Stimulated activated CD4-positive, alpha-beta T cell treated with anti-CD3 and anti-CD28 coated beads, Interleukin-1b, Interleukin-23, amount 100 ng/mL, for 1 hour (primary cell): ENCODE measurements at places on chromosomes 7 and 10.

DNA sequence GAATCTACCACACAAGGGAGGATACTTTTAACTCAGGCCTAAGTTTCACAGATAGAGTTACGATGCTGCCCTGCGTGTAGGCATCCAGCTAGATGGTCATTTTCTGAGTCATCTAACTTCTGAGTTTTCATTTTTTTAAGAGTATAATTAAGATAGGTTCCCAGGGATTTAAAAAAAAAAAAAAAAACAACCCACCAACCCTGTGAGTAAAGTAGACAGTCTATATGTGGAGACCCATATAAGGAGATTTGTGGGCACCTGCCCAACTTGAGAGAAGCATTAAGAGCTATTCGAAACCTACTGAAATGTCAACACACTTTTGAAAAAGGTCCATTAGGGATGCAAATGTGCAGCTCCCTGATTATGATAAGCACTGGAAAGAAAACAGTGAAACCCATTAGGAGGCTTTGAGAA, 257.3 kb downstream of the TRIL start:
- DNase-seq: no peak

DNA sequence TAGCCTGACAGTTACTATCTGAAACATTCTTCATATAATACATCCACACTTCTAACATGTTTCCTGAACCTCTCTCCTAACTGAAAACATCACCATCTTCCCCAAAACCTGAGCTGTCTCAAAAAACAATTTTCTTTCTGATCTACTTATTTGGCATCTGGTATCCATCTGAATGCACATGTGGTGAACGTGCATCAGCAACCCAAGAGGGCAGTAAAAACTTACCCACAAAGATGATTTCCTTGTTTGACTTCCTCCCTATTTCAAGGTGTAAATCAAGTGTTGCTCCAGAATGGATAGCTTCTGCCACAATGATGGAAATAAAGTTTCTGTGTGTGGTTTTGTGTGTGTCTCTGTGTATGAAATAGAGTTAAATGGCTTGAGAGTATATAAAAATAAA, 500.4 kb downstream of the MAGI2 start:
- DNase-seq: no peak

DNA sequence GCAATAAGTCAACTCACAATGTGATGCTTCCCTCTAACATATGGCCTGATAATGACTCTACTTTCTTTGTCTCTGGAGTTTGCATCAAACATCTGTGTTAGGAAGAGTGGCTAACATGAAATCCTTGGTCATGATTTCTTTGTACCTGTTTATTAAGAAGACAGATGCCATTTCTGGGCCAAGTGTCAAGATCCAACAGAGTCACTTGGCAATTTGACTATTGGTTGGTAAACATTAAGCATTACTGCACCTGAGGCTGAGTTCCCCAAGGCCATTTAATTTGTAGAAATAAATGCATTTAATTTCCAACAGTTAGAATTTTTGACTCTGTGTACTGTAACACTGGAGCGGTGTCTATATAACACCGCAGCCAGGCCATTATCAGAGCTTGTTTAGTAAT, 403.7 kb downstream of the GALNT17 start:
- no peak for DNase-seq

DNA sequence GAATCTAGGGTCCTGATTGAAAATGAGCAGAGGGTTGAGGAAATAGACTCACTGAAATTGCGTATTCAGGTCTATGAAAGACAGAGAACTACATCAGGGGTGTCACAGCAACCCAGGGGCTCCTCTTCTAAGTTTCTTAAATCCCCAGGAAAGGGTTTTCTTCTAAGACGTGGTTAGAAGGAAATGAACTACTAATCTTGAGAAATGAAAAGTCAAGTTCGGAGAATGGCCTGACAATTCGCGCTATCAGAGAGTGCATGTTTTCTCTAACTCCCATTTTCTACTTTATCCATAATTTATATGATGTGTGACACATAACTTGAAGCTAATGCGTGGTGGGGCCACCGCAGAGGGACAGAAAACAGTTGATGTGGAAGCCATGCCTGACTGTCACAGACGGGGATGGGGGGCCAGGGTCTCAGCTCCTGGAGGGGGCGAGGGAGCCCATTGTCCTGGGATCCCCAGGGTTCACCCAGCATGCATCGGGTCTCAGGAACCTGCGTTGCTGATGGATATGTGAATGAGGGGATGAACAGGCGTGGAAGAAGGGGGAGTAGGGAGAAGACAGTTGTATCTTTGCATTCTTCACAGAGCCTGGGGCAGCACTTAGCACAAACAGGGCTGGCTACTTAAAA, 86.3 kb downstream of the PTPRE start:
- no peak for DNase-seq

DNA sequence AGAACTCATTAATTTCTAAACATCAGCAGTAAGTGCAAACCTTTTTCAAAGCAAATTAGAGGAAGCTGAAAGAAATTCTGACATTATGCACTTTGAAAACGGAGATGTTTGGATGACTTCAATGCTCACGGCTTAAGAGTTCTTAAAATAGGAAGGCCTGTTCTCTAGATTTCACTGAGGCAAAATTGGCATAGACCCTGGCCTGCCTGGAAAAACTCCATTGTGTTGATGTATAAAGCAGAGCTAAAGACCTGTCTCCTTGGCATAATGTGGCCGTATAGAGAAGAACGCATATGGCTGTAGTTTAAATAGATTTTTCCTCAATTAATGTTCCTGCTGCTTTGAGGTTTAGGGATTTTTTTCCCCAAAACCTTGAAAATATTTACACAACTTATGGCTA, 24.5 kb upstream of the AGMO start:
- DNase-seq: no peak

GRCh38 chr10:117609095-117609795, 66.7 kb downstream of the EMX2 start:
- DNase-seq: no peak

DNA sequence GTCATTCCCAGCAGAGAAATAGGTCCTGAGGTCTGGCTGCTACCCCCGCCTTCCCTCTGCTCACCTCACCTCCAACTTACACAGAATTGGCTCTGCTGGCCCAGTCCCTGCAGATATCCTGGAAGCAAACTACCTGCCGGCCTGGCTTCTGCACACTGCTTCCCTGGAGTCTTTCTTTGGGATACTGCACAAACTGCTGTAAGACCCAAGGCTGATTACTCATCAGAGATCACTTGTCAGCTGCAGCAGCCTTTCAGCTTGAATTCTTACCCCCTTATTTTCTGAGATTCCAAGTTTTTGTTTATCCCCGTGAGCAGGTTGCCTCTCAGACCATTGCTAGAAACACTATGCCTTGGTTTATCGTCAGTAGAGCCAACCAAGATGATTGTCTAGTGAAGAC, 426.4 kb downstream of the PHTF2 start:
- no peak for DNase-seq

GRCh38 chr10:33899578-33900531, 565.4 kb upstream of the NRP1 start:
- no peak for DNase-seq

DNA sequence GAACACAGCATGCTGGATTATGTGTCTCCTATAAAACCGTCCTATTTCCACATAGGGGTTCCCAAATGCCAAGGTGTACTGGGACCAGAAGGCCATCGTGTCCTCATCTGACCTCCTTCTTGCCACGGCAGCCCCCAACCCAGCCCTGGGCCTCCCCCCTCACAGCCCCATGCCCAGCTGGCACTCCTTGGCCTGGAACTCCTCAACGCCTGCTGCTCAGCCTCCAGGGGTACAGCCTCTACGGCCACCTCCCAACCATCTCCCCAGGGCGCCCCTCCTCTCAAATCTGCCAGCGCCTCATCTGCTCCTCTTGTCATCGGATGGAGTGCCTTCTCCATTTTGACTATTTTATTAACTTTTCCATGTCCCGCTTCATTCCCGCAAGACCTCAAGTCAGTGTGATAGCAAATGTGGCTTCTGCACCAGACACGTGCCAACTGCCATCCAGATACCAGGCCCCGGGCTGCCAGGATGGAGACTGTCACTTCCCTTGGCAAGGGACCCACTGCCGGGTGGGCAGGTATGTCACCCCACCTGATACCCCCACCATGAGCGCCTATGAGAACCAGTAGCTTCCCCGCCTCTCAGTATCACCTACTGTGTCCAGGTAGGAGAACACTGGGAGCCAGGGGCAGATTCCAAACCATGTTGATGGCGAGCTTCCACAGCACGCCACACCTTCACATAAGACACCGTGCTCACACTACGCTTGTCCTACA, 106.7 kb downstream of the EBF3 start:
- no peak for DNase-seq

DNA sequence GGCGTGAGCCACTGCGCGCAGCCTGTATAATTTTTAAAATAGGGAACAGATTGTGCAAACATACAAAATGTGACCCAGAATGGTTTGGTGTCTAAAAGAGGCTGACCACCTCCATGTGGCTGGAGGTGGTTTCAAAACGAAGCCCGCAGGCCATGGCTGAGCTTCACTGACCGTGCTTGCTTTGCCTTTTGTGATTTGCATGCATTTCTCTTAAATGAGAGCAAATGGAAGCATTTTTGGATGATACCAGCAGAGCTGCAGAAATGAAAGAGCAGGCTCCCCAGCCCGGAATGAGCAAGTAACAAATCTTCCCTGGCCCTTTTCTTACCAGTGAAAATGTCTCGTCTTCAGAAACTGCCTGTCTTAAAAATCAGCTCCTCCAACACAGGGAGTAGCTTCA, 239.9 kb downstream of the CAMK1D start:
- no peak for DNase-seq

- DNase-seq: no peak
Measured at GRCh38 chr7:138654616-138655015, 46.5 kb downstream of the SVOPL start.

GRCh38 chr7:39688611-39689480, 65.5 kb downstream of the RALA start:
- DNase-seq: no peak

DNA sequence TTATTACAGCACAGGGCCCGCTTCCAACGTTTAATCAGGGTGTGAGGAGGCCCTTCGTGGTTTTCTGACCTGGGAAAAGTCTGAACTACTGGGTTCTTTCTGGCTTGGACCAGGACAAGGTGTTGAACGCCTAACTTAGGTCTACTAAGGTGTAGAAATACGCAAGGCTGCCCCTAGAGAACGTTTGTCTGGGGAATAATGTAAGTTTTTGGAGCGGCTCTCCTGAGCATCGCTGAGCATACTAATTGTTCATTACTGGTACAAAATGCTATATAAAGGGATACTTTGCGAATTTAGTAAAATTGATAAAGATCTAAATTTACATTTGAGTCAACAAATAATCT, 32.4 kb upstream of the TOMM7 start:
- DNase-seq: no peak

DNA sequence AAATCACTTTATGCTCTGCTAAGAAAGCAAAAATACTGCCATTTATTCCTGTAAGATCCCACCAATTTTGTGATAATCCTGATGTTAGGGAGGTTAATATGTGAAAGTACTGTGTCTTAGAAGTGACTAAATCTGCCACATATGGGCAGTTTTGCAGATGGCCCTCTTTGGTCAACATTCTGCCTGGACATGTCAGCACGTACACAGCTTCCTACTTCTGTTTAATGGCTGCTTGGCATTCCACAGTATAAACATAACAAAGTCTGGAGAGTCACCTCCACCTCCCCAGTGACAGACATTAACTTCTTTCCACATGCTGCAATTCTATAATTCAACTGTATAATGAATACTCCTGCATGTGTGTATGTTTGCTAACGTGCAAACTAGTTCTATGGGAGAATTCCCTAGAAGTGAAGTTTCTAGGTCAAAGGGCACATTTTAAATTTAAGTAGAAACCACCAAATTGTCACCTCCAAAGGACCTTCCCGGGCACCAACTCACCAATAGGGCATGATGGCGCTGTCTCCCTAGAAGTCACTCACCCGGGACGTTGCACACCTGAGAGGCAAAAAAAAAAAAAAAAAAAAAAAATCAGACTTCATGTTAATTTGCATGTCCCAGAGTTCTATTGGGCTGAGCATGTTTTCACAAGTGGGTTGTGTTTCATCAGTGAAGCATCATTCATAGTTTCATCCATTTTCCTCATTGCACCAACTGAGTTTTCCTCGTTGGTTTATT, 38.9 kb downstream of the MKI67 start:
- no peak for DNase-seq

- no peak for DNase-seq
Measured at GRCh38 chr10:11757454-11757820, 15.3 kb downstream of the ECHDC3 start.

DNA sequence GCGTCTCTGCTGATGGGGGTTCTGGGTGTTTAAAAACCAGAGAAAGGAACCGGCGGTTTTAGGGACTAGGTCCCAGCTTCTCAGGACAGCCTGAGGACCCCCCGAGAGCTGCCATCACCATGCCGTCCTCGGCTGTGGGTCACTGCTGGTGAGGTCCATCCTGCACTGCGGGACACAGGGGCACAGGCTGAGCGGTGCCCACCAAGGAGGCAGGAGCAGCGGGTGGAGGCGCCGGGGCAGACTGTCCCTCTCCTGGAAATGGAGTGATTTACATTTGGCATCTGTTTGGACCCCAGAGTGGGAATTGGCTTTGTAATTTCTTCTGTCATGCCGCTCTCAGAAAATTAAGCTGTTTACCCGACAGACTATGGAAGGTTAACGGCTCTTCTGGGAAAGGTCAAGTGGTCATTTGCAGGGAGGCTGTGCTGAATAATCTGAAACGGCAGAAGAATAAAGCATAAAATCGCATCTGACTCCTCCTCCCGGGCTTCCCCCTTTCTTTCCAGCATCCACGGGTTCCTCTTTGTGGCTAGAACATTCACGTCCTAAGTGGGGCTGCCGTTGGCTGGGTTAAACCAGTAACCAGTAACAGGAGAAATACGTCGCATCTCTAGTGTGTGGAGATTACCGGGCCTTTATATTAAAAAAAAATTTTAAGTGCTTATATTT, 31.7 kb downstream of the LHPP start:
- no peak for DNase-seq

GRCh38 chr7:151889406-151890354, 12.8 kb upstream of the PRKAG2 start:
- no peak for DNase-seq

GRCh38 chr7:70693686-70694433, 438.1 kb upstream of the GALNT17 start:
- DNase-seq: peak; percentile 8

DNA sequence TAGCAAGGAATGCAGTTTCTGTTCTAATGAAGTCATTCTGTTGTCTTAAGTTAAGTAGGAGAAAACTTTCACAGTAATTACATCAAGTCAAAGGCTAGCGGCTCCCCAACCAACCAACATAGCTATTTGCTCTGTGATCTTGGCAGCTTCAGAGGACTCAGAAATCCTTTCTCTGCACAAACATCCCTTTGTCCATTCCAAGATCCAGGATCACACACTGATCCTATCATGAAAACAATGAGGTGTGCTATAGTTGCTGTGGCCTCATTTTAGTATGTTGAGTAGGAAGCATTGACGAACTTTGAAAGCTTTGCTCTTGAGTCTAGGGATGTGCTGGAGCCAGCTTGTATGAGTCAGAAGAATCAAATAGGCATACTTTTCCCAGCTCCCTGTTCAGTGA, 218.2 kb upstream of the PRSS58 start:
- DNase-seq: no peak

- no peak for DNase-seq
Measured at GRCh38 chr7:12670743-12671520, 16.5 kb upstream of the ARL4A start.
